ENCODE measurements at places on chromosomes 5 and 9.

DNA sequence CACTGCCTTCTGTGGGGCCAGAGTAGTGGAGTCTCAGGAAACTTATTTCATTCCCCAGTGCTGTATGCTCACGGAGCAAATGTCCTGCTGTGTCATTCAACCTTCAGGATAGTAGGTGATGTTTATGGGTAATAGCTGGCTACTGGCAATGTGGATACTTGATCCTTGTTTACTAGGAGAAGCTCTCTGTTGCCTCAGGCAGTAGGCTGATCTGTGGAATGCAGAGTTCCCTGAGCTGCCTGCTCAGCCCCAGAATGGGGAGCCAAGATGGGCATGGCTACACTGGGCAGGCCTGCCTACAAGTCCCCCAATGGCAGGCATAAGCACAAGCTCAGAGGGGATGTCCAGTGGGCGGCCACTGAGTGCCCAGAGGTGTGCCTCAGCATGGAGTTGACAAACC, 323.1 kb upstream of the KCNN2 start:
- no peak for DNase-seq

- no peak for DNase-seq
Measured at GRCh38 chr5:32545102-32545800, 40.1 kb upstream of the SUB1 start.

- no peak for DNase-seq
Measured at GRCh38 chr5:10109299-10109698, 140.4 kb downstream of the ATPSCKMT start.

DNA sequence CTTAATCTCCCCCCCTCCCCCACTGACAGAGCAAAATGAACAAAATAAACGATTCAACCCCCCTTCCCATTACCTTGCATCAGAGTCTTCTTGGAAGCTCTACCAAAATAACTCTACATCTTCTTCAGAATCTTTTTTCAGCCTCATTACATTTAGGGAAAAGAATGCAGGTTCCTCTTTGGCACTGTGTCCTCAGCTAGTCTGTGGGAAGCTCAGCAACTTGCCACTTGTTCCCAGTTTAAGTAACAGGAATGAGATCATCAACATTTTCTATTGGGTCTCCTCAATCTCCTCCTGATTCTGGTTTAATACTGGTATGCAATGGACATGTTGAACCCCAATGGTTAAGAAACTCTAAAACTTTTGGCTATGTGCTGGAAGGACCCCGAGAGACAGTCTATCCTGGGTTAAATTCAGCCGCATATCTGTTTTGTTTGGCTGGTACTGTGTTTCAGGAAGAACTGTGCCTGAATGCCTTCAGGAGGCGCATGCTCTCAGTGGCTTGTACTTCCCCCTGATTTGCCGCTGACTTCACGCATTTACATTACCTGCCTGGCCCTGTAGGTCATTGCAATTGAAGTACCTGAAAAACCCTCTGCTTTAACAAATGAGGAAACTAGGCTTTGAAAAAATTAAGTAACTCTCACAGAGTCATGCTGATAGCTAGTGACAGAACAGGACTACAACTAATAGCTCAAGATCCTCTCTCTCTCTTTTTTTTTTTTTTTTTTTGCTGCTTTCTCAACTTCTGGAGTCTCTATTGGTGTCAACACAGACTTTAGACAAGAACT, 78.1 kb upstream of the HMHB1 start:
- no peak for DNase-seq

DNA sequence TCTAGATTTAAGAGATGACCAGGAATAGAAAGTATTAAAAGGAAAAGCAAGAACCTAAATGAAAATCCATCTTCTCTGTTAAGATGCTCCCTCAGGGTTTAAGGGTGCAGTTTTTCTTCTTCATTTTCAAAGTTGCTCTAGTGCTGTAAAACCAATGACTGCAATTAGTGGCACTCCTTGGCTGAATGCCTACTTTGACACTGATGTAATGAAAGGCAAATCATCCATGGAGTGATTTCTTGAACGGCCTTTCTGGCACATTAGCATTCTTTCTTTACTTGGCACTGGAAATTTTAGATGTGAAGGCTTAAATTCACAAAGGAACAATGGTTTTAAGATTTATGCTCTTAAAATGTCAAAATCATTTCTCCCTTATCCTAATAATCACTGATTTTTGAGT, 19.3 kb upstream of the ISCA1 start:
- DNase-seq, result no peak
